ENCODE measurements at places on chromosomes 6 and 20.

- DNase-seq = no peak
These were observed 47.6 kb downstream of the EZR start for GRCh38 chr6:158771399-158772152.

DNA sequence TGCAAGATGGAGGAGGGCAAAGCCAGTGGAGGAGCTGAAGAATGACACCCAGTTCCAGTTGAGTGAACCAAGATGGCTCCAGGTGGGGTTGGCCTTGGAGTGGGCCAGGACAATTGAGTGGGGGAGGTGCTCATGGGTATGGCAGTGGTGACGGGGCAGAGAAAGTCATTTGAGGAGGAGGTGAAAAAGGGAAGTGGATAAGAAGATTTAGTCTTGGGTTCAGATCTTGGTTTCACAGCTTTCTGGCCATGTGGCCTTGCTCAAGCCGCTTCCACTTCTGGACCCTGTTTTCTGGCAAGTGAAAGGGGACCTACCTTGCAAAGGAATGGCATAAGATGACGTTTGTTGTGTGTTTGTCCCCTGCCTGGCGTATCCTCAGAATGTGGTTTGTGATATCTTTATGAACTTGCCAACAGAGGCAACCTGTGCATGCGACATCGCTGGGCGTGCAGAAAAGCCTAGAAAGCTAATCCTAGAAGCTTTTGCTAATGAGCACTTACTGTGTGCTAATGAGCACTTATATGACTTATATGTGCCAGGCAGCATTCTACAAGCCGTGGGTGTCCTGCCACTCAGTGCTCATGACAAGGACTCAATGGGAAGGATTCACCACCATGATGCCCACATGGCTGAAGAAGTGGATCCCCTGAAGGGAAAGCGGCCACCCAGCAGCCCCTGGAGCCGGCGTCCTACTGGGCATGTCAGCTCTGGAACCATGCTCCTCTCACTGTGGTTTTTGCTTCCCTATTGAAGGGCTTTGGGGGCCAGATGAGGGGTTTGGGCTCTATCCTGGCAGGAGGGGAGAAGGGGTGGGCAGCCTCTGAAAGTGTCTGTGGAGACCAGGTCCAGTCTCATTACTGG is 23.6 kb upstream of the STX16 start:
- DNase-seq = no peak

GRCh38 chr6:144259986-144260385 is 25.1 kb upstream of the UTRN start:
- peak; percentile 87 for DNase-seq

- DNase-seq = no peak
These were observed 54.7 kb downstream of the FAXC start for GRCh38 chr6:99294786-99295185.

GRCh38 chr6:45697605-45698004 is 318.1 kb downstream of the CLIC5 start:
- peak; percentile 97 for DNase-seq

DNA sequence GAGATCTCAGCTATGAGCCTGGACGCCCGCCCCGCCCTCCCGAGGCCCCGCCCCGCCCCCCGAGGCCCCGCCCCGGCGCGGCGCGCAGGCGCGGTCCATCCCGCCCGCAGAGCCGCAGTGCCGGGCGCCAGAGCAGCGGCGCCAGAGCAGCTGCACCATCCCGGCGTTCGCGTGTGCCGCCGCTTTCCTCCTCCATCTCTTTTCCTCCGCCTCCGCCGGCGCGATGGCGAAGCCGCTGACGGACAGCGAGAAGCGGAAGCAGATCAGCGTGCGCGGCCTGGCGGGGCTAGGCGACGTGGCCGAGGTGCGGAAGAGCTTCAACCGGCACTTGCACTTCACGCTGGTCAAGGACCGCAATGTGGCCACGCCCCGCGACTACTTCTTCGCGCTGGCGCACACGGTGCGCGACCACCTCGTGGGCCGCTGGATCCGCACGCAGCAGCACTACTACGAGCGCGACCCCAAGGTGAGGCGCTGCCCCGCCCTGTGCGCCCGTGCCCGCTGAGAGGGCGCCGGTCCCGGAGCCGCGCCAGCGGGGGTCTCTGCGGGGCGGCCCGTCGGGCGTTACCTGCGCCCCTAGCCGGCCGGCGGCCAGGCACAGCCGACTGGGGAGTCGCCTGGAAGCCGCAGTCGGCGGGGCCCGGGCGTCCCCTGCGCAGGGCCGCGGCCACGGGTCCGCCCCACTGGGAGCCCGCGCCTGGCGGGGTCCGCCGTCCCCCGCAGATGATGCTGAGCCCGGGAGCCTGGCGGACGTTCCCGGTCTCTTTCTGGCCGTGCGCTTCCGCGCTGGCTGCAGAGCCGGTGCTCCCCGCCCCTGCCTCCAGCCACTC is at the start of gene PYGB:
PYGB (plus strand) TSS at position 130 of the 830 bp plus-strand sequence; CDS start at position 224, 94 bp downstream.
- DNase-seq = peak; percentile 86

- DNase-seq = no peak
These were observed 205.6 kb downstream of the FRK start for GRCh38 chr6:115854866-115855665.

DNA sequence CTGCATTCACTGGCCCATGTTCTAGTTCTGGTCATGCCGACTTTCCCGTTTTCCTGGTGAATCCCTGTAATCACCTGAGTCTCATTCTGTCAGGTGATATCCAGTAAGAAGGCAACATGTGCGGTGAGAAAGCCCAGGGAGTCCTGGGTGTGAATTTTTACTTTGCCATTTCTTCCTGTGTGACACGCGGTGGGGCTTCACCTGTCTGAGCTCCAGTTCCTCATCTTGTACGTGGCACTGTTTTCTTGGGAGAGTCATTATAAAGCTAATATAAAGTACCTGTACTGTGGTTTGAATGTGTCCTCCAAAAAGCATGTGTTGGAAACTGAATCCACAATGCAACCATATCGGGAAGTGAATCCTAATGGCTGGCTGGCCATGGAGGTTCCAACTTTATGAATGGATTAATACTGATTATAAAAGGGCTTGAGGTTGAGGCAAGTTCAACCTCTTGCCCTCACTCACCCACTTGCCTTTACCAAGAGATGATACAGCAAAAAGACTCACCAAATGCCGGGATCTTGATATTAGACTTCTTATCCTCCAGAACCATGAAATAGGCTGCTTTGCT is 5.1 kb downstream of the HLA-E start:
- DNase-seq = no peak

- no peak for DNase-seq
These were observed 75.7 kb upstream of the SIRPA start for GRCh38 chr20:1819311-1820137.

- peak; percentile 52 for DNase-seq
These were observed 15.4 kb upstream of the SNHG17 start for GRCh38 chr20:38450412-38450975.

- no peak for DNase-seq
These were observed 321.5 kb upstream of the CHD6 start for GRCh38 chr20:41939659-41940058.

GRCh38 chr20:1803061-1803931 is 91.9 kb upstream of the SIRPA start:
- peak; percentile 39 for DNase-seq

DNA sequence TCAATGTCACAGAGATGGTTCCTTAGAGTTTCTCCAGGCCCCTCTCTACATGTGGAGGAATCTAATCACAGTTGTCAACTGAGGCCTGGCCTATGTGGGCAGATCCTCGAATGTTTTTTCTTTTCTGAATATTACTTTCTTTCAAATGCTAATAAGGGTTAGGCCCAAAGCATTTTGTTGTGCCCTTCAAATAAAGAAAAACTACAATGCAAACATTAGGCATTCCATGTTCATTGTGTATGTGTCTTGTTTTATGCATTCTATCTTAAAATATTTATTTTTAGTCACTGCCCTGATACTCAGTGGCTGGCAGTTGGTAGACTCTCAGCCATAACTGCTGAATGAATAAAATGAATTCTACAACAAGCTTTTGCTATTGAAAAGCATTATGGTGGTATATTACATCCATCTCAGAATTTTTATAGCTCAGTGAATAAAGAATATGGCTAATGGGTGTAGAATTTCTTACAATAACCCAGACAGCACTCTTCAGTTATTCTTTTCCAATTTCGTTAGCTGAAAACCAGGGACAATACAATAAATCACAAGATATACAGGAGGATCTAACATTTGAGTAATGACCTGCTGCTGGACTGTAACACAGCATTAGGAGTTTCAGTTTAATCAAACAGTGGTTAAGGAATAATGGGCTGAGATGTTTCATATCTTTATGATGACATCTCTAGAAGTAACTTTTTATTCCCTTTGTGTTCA is 28.3 kb downstream of the RGS17 start:
- DNase-seq = no peak

DNA sequence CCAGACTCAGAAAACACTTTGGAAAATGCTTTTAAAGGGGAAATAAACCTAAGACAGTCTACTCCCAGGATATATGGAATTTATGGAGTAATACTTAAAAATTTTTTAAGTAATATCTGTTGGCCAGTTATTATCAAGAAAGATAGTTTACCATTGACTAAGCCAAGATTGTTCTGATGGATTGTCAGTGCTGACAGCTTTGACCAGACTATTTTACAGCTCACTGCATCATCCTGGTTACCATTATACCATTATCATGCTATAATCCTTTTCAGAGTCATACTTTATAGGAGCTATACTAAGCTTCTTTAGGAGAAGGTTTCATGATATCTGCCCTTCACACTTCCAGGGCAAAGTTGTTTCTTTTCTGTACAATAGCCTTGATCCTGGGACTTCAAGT is 16.5 kb downstream of the GTF2H5 start:
- DNase-seq = peak; percentile 81

- no peak for DNase-seq
These were observed 54.1 kb upstream of the SASH1 start for GRCh38 chr6:148288541-148288940.

DNA sequence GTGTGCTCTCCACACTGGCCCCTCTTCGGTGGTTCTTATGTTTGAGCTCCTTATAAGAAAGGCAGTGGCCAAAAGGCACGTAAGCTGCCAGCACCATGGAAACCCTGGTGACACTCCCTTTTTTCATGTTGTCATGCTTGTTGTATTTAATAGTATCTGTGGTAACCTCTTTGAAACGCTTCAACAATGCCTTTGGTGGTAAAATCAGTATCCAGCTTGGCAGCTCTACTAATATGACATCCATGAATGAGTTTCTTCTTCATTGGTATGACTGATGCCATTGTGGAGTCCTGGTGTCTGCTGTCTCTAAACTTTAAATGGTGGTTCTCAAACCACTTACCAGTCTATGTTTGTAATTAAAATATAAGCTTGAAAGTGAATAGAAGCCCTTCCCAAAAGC is 10.7 kb upstream of the MYLK2 start:
- DNase-seq = no peak

DNA sequence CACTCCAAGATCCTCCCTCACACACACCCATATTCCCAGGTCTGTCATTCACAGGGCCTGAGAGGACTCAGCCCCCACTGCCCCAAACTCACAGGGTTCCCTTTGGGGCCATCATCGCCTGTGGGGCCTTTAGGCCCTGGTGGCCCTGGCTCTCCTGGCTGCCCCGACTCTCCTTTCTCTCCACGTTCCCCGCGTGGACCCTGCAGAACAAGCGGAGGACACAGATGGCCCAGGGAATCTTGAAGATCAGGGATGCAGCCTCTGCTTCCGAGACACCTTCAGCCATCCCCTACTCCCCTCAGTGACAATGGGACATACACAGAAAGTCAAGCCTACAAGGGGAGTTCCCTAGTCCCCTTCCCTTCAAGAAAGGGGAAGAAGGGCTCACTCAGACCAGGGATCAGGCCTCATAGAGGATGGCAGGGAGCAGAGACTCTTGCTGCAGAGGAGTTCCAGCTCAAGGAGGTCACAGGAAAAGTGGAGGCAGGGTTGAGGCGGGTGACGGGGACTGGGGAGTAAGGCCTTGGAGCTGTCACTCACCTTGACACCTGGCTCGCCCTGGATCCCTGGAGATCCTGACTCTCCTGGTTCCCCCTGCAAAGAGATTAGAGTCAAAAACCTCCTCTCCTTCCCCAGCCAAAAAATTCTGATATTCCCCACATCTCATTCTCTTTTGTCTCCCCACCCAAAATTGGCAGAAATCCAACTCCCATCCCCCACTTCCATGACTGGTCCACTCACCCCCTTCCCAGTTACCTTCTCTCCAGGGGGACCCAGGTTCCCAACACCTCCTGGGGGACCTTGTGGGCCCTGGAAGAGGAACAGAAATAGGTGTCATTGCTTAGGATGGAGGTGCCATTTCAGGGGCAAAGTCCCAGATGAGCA is 22.7 kb downstream of the COL11A2 start:
- DNase-seq = no peak

GRCh38 chr6:73798592-73798991 is 102.6 kb downstream of the CD109 start:
- peak; percentile 88 for DNase-seq

GRCh38 chr6:26055719-26056582 is 31.3 kb upstream of the HFE start:
- DNase-seq = peak; percentile 91
